Chondrocyte (in vitro differentiated cells): ENCODE measurements at places on chromosomes 13 and 19.

DNA sequence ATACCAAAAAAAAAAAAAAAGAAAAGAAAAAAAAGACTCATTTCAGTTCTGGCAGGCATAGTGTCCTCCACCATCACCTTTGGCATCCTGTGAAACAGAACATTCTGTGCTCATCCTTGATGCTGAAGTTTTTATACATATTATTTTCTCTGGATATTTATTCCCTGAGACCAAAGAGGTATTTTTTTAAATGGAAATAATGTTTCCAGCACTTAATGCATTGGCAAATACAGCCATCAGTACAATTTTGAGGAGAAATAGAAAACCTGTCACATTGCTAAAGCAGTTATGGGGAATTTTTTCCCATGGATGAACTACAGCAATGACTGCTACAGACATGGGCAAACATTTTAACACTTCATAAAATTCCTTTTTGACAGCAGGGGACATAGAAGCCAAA, 312.4 kb downstream of the DNAJC15 start:
- DNase-seq = no peak

DNA sequence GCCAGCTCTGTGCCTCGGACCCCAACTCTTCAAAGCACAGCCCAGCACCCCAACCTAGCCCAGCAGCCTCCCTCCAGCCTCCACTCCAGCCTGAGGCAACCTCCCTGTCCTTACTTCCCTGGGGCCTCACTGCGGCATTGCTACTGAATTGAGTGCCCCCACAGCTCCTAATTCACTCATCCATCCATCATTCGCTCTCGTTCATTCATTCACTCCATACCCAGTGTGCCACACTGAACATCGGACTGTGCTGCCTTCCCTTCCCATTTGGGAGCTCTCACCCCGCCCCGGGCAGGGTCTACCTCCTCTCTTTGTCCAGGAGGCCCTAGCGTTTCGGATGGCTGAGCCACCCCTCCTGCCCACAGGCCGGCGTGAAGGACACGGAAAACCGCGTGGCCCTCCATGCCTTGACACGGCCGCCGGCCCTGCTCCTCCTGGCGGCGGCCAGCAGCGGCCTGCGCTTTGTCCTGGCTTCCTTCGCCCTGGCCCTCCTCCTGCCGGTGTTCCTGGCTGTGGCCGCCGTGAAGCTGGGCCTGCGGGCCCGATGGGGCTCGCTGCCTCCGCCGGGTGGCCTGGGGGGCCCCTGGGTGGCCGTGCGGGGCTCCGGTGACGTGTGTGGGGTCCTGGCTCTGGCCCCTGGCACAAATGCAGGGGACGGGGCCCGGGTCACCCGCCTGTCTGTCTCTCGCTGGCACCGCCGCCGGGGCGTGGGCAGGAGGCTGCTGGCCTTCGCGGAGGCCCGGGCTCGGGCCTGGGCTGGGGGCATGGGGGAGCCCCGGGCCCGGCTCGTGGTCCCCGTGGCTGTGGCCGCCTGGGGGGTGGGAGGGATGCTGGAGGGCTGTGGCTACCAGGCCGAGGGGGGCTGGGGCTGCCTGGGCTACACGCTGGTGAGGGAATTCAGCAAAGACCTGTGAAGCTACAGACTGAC, 1.3 kb downstream of the NAT14 start:
- DNase-seq = no peak

DNA sequence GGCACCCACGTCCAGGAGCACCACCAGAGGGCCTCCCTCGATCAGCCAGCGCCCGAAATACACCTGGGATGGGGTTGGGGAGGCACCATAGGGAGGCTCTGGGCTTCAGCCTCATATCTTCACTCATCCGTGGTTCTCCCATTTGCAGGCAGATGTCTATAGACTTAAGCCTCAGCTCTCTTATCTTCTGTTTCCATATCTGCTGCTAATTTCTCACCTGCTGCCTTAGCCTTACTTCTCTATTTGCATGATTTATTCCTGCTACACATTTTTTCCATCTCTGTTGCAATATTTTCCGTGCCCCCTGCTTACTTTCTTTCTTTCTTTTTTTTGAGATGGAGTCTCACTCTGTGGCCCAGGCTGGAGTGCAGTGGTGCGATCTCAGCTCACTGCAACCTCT, 5.8 kb downstream of the GYS1 start:
- DNase-seq = no peak

- no peak for DNase-seq
Measured at GRCh38 chr13:24745861-24746617, 17.9 kb upstream of the RNF17 start.

GRCh38 chr13:109436055-109436622, 350.2 kb downstream of the IRS2 start:
- DNase-seq = no peak
